Adipose tissue (tissue), 3 donors: ENCODE measurements at places on chromosomes 16 and 17. TPM values are rescaled to one million over a fixed set of nuclear protein-coding genes. Genes with fewer than 3 reads are reported as not detected.

The PRMT7 gene
- polyA plus RNA-seq = 25.3 TPM

The RAMP2 gene
- polyA plus RNA-seq = 156 TPM

The HOXB7 gene
- 1.6 TPM for polyA plus RNA-seq

The EPX gene
- not detected for polyA plus RNA-seq

The OR1A1 gene
- polyA plus RNA-seq = not detected

The OR4D1 gene
- polyA plus RNA-seq = 0.01 TPM

The FOXN1 gene
- 0.01 TPM for polyA plus RNA-seq

The VAT1 gene
- polyA plus RNA-seq = 200 TPM

The MYO1D gene
- 11.6 TPM for polyA plus RNA-seq

The DPEP2 gene
- polyA plus RNA-seq = 0.76 TPM

The HOXB1 gene
- polyA plus RNA-seq = not detected

The SYT17 gene
- polyA plus RNA-seq = 11.6 TPM

The CNTD1 gene
- polyA plus RNA-seq = 1.0 TPM

The OMG gene
- polyA plus RNA-seq = 0.49 TPM

The FOXJ1 gene
- polyA plus RNA-seq = not detected

The SYNGR3 gene
- 0.24 TPM for polyA plus RNA-seq

The SLC13A2 gene
- polyA plus RNA-seq = not detected

The CTRL gene
- polyA plus RNA-seq = 2.2 TPM

The NPTX1 gene
- polyA plus RNA-seq = 0.19 TPM

The KRTAP4-16 gene
- not detected for polyA plus RNA-seq

The UTS2R gene
- 0.32 TPM for polyA plus RNA-seq

The HOXB8 gene
- 0.76 TPM for polyA plus RNA-seq

The CMTM2 gene
- 0.16 TPM for polyA plus RNA-seq

The CSH2 gene
- polyA plus RNA-seq = not detected

The CPHXL2 gene
- polyA plus RNA-seq = 0.56 TPM

The FBXO39 gene
- 0.14 TPM for polyA plus RNA-seq

The DNAAF8 gene
- 0.43 TPM for polyA plus RNA-seq

The SPATA20 gene
- 15.8 TPM for polyA plus RNA-seq

The RAI1 gene
- 9.3 TPM for polyA plus RNA-seq

The KIAA0513 gene
- 2.4 TPM for polyA plus RNA-seq
